ENCODE measurements at places on chromosomes 7 and 10.
A peak's percentile ranks its signal among the peaks of the same experiment; 100 is the strongest.

DNA sequence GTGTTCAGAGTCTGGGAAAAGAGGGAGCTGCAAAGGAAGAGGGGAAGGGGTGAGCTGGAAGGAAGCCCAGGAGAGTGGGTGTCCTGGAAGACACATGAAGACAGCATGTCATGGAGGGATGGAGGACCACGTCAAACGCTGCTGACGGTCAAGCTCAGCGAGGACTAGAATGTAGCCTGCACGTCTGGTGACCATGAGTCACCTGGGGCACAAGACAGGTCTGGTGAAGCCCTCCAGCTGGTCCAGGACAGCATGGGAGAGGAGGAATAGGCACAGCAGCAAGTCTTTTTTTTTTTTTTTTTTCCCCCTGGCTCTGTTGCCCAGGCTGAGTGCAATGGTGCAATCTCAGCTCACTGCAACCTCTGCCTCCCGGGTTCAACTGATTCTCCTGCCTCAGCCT, 19.6 kb upstream of the AMZ1 start:
- no peak for DNase-seq

DNA sequence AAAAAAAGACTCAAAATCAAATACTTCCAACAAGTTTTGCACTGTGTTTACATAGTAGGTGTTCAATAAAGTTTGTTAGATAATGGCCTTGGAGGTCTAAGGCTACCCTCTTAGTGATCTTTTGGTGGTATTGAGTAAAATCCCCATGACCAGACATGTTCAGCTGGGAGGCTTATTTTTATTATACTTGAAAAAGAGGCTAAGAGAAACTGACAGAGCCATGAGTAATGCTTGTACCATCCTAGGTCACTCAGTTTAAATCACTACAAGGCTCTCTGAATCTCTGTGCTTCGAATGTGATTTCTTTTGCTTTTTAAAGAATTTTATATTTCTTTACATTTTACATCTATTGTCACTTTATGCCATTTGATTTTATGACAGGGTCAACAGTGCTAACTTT, 90.5 kb downstream of the TWIST1 start:
- DNase-seq: no peak

GRCh38 chr7:44587843-44588711, 6.0 kb upstream of the TMED4 start:
- DNase-seq: peak; percentile 16

DNA sequence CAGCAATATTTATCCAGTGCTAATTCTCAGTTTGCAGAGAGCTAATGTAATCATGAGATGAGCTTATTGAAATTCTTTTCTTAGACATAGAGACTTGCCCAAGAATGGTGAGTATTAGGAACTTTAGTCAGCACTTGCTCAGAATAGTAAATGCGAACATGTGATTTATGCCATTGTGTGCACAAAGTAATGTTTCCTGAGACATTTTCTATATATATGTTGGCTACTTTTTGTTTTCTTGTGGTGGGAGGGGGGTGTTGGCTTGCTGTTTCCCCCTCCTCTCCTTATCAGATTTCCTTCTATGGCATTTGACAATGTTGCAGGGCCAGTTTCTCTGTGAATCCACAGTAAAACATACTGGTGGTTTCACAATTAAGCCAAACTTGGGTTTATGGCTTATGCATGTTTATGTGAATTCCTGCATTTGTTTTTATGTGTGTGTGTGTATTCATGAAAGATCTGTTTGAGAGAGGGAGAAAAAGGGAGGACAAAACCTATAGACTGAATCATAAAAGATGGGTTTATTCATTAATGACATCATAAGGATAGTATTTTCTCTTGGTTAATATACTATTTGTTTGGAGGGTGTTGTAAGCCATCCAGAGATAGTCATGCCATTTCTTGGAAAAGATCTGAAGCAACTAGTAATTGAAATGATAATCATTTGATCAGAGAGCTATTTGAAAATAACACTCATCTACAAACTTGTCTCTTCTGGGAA, 36.3 kb downstream of the ARID5B start:
- DNase-seq: no peak

- no peak for DNase-seq
These were observed 70.1 kb upstream of the PLPP4 start for GRCh38 chr10:120386896-120387295.

- DNase-seq: no peak
These were observed 449 bp downstream of the NUDT5 start for GRCh38 chr10:12195281-12195602.

- DNase-seq: no peak
These were observed 664.0 kb downstream of the XPNPEP1 start for GRCh38 chr10:109259293-109259692.

DNA sequence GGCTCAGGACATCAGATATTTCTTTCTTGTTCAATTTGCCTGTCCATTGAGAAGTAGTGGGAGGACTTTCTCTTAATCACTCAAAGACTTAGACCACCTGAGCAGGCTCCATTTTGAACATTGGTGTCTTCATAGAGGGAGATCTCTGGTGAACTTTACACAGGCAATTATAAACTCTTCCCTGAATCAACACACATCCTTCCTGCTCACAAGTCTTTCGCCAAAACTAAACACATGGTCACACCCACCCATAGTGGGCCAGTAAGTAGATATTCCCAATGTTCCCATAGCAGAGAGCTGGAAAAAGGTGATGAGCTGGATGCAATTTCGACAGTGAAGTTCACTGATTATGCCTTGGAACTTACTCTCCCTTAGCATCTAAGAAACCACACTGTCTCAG, 8.2 kb upstream of the MACC1 start:
- DNase-seq: no peak

GRCh38 chr7:152590481-152590880, 85.5 kb downstream of the XRCC2 start:
- DNase-seq: no peak

DNA sequence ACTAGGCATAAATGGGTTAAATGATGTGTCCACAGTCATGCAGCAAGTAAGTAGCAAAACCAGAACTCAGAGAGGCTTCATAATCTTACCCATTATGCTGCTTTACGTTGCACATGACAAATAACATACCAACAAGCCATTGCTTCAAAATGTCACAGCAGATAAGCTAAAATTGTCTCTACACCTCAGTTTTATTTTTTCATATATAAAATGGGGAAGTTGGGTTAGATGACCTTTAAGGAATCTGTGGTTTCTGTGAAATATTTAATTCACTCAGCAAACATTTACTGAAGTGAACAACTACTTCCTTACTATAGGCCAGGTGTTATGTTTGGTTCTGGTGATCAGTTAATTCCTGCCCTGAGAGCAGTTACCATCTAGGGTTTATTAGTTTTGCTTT, 2.2 kb upstream of the ASCC1 start:
- no peak for DNase-seq

GRCh38 chr7:38842746-38843145, 66.2 kb downstream of the VPS41 start:
- no peak for DNase-seq

DNA sequence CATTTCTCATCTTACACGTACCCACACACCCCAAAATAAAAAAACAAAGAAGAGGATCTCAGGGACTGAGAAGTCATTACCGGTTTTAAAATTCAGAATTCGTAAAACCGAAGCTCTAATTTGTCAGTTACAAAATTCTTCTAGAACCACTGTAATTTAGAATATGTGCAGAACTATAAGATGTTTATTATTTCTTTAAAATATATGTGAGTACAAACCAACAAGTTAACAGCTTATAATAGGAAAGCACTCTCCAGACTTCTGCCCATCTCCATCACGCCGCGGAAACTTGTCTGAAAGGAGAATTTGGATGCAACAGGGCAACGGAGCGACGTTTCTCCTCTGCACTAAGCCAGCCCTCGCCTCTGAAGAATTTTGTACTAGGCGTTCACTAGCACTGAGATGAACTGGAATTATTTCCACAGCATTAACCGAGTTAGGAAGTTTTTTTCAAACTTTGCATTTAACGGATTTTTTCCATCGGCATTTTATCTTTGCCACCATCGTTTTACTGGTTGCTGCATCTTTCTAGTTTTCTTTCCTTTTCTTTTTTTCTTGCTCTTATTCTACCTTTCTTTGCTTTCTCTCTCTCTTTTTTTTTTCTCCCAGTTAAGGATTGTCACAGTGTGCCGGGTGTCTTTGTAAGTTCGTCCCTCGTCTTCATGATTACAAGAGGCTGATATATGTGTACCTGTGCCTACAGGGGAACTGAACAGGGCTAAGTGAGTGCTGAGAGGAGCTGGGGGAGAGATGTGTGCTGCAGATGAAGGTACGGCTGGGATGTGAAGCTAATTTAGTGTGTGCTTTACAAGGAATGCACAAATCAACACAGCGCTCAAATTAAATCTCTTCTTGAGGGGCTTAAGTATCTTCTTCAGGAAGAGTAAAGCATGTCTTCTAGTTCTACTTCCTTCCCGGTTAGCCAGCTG, 295.9 kb upstream of the NFE2L3 start:
- DNase-seq: no peak

GRCh38 chr7:2512179-2512661, 7.4 kb upstream of the LFNG start:
- DNase-seq: no peak

DNA sequence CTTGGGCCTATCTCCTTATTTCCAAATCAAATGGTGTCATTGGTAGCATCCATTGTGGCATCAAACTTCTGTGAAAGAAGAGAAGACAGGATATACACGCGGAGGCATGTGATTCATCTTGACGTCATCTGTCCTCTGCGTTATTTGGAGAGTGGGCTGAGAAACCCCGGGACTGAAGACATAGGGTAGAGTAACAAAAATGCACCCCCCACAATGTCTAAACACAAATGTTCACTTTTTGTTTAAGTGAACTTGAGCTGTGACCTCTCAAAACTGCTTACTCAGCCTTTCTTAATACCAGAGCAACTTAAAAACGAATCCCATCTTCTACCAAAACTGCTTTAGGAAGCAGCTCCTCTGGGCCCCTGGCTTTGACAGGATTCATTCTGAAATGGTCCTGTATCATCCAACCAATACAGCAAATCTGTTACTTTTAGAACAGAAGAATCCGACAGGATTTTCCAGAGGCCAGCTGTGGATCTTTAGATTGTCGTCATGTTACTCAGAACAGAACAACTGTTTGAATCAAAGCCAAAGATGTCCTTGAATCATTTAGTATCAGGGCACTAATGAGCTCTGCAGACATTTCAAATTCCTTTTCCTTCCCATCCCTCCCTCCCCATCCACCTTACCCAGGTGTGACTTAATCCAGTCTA, 438.1 kb downstream of the SUGCT start:
- DNase-seq: no peak

GRCh38 chr7:36788825-36789470, 64.7 kb upstream of the AOAH start:
- no peak for DNase-seq

GRCh38 chr10:60359066-60359465, 30.6 kb downstream of the ANK3 start:
- DNase-seq: no peak

- no peak for DNase-seq
These were observed 9.9 kb downstream of the ARHGAP22 start for GRCh38 chr10:48594803-48595538.

DNA sequence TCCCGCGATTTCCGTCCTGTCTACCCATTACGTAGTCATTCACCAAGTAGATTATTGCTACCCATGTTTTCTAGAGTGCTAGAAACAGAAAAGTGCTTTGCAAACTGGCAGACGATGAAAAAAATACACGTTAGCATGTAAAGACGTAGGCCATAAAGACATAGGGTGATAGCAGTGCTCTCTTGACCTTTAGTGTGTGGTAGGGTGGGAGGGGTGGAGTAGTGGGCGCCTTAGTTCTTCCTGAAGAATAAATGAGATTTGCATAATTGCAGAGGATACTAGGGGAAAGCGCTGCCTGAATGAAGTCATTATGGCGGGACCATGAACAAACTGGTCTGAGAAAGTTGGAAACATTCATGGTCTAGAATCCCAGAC, 948 bp downstream of the ZNF485 start:
- DNase-seq: no peak

DNA sequence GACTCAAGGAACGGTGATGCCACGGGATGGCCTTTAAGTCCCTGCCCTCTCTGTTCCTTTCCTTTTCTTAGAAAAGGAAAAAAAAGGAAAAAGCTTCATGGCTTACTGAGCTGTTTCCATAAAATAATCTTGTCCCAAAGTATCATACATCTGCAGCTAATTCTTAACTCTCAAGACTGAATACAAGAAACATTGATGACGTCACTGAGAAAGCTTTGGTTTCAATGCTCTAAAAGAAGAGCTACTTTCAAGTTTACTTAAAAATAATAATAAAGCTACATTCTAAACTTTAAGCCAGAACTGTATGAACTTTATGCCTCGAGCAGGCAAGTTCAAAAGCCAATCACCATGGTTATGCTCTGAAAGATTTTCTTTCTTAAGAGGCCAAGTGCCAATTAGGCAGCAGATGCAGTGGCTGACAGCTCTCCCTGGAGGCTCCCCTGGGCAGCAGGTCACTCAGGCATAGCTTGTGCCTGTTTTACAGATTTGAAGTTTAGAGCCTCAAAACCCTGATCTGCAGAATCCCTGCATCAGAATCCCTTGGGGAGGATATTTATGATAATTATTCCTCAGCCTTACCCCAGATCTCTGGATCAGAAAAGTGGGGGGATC, 165.0 kb downstream of the CHN2 start:
- no peak for DNase-seq

DNA sequence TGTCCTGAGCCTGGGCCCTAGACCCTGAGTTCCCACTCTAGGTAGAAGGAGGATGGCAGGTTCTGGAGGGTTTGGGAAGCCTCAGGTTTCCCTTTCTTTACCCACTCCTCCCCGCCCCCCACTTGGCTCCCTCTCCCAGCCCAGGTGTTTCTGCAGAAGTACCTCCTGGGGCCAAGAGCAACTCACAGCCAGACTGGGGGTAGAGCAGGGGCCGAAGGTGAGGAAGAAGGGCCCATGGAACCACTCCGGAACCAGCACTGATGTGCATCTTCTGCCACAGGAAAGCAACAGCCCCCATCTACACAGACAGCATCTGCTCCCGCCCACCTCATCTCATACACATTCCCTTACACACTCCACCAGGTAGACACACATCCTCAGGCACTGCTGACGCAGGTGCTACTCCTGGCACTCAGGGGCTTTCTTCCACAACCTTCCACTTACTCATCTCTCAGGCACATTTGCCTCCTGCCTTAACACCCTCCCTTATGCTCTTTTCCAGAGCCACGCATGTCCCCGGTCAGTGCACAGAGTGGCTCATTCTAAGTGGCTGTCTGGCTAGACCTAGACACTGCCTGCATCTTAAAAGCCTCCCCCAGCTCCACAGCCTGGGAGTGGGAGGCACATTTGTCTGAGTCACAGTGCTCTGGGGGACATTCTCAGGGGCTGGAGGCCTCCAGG, 1.8 kb downstream of the EPHB6 start:
- no peak for DNase-seq

Data from T-helper 22 cell (primary cell).